ENCODE measurements at places on chromosomes 3 and 15. TPM values are rescaled to one million over a fixed set of nuclear protein-coding genes. Genes with fewer than 3 reads are reported as not detected.

DNA sequence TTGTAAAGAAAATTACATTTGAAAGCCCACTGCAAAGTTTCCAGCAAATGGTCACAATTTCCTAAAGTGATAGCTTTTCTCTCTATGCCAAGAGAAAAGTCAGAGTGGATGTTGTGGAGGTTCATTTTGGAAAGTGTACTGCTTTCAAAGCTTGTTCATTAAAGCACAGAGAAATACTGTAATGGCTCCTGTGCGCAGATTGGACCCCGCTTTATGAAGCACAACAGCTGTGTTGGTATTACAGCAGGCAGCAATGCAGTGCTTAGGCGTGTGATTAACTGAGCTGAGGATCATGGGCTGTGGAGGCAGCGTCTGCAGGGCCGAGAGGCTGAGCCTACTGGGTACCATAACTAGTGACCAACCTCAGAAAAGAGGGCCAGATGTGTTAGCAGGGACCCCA is 478.4 kb upstream of the CFAP20DC start:
- DNase-seq: no peak

DNA sequence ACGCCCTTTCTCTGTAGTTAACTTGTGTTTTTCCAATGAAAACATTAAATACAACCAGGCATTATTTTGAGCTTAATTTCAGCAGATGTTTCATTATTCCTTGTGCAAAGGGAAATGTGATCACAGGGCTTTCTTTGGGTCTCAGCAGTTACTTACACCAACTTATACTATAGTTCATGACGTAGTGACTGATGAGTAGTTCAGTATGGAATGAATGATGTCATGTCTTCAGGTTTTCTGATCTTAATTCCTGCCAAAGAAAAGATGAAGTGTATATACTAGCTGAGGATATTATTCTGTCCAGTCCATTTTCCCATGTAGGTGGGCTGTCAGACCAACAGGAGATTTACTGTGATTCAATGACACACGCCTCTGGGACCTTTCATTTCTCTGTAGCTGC is 61.3 kb downstream of the MYRIP start:
- DNase-seq: no peak

CFAP20DC gene
- polyA plus RNA-seq: 4.2 TPM

DNA sequence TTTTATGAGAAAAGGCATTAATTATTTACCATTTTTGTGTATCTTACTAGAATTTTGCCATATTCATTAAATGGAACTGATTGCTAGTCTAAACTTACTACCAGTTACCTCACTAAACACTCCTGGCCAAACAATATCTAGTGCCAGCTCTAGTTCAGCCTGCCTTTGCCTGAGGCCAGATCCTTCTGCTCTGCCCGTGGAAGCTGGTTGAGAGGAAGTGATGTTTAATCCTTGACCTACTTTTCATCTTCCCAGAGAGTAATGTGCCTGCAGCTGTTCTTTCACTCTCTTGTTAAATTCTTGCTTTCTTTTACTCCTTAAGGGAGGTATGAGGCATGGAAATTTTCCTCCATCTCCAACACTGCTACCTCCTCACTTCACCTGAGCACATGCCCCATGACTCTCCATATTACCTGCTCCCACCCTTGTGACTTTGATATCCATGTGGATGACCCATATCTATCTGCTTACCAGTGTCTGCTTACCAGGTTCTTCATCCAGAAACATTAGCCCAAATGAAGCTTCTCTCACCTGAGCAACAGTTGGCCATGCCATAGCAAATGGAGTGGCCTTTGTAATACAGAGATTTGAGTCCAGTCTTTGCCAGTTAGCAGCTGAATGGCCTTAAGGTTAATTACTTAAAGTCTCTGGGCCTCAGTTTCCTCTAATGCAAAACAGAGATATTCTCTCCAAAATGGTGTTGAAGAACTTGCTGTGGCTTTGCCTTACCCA is 53.4 kb downstream of the UBE2E1 start:
- DNase-seq: no peak

DNA sequence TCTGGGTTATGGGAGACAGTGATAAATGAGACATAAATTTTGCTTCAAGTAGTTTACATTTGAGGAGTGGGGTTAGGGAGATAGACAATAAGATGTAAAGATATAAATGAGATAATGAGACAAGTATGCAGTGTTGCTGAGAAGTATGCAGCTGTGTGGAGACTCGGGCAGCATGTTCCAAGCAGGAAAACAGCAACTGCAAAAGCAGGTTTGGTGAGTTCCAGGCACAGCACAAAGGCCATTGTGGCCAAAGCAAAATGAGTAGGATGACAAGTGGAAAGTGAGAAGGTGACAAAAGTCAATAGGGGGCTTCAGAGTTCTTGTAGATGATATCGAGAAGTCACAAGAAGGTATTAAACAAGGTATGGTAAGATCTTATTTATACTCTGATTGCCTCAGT is 259.1 kb upstream of the PEX5L start:
- no peak for DNase-seq

DNA sequence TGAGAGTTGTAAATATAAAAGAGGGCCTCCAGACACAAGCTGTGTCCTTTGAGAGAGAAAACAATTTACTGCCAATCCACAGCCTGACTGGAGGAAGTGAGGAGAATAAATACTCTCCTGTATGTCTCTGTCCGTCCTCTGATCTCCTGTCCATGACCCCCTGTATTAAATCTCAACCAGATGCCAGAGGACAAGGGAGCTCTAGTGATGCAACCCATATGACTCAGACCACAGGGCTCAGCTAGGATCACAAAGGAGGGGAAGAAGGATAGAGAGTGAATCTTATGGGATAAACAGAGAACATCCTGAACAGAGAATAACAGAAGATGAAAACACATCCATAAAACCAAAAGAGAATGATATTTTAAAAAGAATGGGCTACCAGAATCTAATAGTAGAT is 482.6 kb downstream of the PLOD2 start:
- no peak for DNase-seq

GRCh38 chr3:49020330-49021212 is 1.4 kb upstream of the NDUFAF3 start:
- DNase-seq: no peak

GRCh38 chr3:25513642-25514266 is 85.7 kb downstream of the RARB start:
- no peak for DNase-seq

CLSTN2 gene
- polyA plus RNA-seq: 0.92 TPM

- no peak for DNase-seq
Observed at GRCh38 chr3:35633332-35634124, 5.8 kb upstream of the ARPP21 start.

DNA sequence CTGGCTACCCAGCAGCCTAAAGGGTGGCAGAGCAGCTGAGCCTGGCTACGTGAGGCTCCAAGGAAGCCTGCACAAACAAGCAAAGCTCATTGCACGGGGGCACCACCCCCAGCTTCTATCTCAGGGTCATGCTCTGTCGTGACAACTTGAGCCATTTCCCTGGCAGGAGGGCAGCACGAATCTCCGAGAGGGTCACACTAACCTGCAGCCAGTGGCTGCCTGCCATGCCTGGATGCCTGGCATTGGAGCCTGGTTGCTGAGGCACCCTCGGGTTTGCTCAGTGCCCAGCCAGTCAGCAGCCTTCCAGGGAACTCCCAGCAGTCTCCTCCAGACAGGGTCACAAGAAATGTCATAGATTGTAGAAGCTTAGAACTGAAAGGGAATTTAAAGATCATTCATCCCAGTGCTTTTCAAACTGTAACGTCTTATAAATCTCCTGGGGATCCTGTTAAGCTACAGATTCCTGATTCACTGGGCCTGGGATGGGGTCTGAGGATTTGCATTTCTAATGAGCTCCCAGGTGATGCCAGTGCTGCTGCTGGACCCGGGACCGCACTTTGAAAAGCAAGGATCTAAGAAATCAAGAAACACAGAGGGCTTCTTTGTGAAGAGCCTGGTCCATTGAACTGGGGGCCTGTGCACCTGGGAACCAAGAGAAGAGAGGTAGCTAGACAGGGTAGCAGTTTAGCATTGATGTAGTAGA is 48.4 kb downstream of the TMEM266 start:
- DNase-seq: no peak

DNA sequence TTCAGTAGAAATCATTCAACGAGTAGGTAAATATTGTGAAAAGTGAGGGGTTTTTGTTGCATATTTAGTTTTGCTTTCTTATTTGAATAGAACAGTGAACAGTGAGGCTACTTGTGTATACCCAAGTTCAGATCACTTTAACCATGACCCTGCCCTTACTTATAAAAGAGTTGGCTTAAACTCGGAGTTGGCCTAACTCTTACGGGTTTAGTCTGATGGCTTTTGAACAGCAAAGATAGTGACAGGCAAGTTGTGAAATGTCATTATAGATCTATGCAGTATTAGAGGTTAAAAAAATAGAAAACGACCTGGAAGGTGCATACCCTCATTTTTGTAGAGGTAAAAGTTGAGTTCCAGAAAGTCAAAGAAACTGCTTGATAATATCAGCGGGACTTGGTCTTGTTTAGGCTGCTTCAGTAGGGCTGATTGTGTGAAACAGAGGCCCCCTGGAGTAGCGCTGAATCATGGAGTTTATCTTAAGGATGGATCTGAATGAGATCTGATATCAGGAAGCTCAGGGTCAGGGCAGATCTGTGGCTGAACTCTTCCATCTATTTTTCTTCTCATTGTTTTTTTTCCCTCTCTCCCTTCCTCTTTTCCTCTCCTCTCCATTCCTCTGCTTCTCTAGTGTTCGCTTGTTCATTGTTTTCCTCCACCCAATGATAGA is 359.8 kb downstream of the LPP start:
- DNase-seq: no peak

IGSF10 gene
- 2.3 TPM for polyA plus RNA-seq

DNA sequence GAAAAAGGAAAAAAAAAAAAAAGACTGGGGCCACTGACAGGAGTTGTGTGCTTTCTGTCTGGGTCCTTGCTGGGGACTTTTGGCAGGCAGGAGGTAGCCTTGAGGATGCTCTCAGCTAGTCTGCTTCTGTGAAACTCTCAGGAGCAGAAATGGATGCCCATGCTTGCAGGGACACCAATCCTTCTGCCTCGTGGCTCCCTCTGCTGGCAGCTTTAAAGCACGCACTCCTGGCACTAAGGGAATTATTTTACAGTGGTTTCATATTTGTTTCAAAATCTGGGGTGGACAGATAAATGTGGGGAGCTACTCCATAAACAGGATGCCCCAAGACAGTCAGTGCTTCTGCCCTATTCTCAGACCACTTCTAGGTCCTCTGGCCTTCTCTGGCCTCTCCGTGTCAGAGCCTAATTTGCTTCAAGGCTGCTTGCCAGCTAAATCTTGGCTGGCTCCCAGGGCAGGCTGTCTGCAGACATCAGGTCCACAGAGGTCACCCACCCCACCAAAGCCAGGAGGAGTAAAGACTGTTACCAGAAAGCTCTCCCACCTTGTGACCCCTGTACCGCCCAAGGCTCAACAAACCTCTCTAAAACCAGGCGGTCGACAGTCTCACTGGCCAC is 17.1 kb downstream of the TRAIP start:
- DNase-seq: no peak

DNA sequence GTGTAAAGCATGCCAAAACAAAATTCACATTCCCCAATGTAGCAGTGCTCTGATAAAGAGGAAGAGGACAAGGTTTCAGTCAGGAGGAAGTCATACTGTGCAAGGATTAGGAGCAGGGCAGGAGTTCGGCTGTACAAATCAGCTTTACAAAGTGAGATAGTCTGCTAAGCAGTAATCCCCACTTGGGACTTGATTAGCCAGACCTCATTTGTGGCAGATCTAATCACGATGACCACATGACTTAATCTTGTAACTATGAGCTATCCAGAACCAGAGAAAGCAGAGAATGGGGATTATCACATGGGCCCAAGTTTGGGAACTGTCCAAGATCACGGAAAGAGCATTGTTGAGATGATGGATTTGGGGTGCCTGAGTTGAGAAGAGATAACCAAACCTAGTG is 7.8 kb downstream of the DCBLD2 start:
- no peak for DNase-seq

GRCh38 chr3:62370112-62370857 is 3.1 kb downstream of the FEZF2 start:
- DNase-seq: no peak

DNA sequence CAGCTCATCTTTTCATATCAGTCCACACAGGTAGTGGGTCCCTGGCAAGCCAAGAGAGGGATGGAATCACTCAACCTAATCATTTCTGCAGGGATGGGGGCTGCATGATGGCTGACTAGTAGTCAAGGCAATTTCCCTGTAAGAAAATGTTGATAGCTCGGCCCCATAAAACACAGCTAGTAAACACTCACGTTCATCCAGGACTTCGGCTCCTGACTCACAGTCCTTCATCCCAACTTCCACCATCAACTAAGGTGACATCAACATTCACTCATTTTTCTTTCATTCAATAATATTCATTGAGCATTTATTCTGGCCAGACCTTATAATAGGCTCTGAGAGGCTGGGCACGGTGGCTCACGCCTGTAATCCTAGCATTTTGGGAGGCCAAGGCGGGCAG is 4.4 kb upstream of the ACAP2 start:
- DNase-seq: no peak

Measured in left renal cortex interstitium (tissue), 4 donors.